ENCODE measurements at places on chromosomes 2 and 18.

GRCh38 chr2:200828572-200829257, 17.0 kb downstream of the BZW1 start:
- DNase-seq: no peak

GRCh38 chr2:181058378-181059269, 78.2 kb downstream of the UBE2E3 start:
- peak; percentile 0 for DNase-seq

DNA sequence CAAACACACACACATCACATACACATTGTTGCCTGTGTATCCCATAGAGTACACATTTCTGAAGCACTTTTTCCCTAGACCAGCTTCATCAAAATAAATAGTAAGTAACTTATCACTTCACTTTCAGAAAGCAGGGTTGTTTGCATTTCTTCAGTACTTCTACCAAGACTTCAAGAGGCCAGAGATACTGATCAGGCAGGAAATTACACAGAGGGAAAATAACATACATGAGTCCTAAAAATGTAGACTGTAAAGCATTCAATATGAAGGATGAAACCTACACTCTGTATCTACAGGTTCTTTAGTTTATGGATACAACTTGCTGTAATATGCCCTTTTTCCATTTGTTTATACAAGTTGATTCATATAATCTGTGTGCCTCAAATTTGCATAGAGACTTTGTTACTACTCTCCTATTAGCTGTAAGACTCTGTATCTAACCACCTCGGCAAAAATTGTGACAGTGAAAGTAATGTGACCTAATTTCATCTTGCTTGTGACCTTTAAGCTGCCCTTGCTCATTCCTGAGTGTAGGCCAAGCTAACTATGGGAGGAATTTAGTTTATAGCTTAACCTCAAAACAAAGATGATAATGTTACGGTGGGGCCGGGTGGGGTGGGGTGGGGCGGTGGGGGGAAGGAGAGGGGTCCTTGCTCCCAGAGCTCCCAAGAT, 228.9 kb upstream of the SPOPL start:
- no peak for DNase-seq

DNA sequence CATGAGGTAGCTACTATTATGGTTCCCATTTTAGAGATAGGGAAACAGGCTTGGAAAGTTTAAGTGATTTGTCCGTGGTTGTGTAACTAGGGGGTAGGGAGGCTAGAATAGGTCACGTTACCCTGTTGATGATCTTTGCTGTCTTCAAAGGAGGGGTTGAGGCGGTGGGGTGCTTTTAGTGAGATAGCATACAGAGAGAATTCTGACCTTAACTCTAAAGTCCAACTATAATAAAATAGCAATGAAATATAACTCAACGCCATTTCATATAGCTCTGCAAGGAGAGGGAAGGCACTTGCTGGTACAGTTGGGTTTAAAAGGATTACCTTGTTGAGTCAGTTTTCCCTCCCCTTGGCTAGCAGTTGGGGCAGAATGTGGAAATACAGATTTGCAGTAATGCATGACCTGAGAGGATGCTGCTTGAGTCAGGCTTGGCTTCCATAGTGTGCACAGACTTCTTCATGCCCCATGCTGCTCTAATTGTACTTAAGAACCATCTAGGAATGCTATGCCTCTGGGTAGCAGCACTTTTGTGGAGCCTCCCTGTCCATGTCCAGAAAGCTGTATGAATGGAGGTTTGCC, 143.9 kb downstream of the LTBP1 start:
- DNase-seq: no peak

- no peak for DNase-seq
These were observed 54.7 kb downstream of the EMILIN2 start for GRCh38 chr18:2901423-2901985.

DNA sequence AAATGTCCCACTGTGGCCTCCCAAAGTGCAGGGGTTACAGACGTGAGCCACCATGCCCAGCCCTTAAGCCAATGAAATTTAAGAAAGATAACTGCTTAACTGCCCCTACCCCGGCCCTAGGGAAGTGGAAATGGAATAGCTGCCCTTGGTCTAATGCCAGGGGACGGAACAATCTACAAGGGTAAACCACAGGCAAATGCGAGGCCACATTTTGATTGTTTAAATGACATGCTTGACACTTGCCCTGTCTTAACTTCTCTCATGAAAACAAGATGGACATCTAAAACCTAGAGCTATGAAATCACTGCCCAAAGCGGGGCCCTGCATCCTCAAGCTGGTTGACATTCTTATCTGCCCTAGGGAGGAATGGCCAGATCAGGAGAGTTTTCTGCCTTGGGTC, 5.5 kb upstream of the ITSN2 start:
- DNase-seq: no peak

DNA sequence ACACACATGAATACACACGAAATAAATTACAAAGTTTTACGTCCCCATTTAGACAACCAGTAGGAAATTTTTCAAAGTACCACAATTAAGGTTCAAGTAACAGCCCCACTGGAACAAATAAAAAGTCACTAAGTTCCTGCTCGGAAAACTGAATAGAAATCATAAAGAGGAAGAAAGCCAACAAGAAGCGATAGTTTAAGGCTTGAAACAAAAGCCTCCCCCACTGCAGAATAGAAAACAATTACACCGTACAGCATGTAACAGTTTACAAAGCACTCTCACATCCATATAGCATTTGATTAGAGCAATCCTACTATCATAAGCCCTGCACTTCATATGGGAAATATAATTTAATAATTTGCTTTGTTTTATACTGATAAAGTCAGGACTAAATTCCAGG, 15.5 kb downstream of the KLF7 start:
- no peak for DNase-seq

- DNase-seq: no peak
These were observed 137.0 kb upstream of the NCKAP5 start for GRCh38 chr2:133705287-133705686.

GRCh38 chr2:218010984-218011652, 8.3 kb upstream of the TNS1 start:
- no peak for DNase-seq

- no peak for DNase-seq
These were observed 476.3 kb downstream of the TRIB2 start for GRCh38 chr2:13193075-13193474.

GRCh38 chr2:160389875-160390274, 103.7 kb downstream of the RBMS1 start:
- no peak for DNase-seq

GRCh38 chr2:6186332-6187151, 494.4 kb downstream of the SOX11 start:
- DNase-seq: no peak

DNA sequence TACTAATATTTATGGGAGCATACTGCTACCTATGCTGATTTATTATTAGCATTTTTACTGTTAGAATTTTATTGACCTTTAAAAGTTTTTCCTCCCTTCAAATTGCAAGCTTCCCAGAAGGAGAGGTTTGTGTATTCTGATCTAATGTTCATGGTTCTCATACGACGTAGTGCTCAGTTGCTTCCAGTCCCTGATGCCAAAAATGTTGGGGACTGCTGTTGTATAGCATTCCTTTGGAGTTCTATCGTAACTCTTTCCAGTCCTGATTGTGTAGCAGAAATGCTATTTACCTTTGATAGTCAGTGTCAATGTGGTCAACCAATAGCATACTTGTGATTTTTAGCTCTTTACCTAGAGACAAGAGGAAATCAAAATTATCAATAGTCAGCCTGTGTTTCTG, 69.5 kb upstream of the ZSWIM2 start:
- DNase-seq: no peak

DNA sequence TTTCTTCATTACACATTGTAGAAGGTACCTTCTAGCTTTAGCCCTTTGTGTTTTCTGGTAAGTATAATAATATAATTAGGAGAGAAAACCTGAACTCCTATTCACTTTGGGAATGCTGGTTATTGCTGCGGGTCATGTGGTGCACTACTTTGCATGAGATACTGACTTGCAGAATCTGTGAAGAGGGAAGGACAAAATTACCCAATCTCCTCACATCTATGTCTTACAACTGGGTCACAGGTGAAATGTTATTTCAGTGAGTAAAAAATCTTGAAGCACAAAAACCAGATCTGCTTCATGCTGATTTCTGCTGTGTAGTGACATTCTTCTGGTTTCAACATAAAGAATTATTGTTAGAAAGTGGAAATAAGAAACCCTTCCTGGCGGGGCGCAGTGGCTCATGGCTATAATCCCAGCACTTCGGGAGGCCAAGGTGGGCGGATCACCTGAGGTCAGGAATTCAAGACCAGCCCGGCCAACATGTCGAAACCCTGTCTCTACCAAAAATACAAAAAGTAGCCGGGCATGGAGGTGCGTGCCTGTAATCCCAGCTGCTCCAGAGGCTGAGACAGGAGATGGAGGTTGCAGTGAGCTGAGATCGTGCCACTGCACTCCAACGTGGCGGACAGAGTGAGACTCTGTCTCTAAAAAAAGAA, 211.0 kb upstream of the REG3G start:
- DNase-seq: no peak

Measured in activated CD4-positive, CD25-positive, alpha-beta regulatory T cell (primary cell).